ENCODE measurements at places on chromosomes 16 and 17.

DNA sequence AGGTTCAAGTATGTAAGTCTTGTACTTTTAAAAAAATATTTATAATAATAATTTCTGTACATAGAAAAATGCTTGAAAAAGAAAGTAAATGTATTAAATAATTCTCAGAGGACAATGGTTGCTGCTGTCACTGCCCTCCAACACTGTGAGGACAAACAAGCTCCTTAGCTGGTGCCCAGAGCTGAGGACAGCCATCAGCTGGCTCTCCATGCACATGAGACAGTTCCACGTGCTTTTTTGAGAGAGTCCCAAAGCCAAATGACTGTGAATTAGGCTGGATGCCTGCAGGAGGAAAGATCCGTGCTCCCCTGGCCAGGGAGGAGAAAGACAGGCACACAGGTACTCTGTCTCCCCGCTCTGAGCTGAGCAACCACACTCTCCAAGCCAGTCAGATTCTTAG, 115.5 kb upstream of the IRX5 start:
- no peak for DNase-seq

GRCh38 chr16:610513-611381, 20.0 kb upstream of the WFIKKN1 start:
- peak; percentile 58 for DNase-seq

DNA sequence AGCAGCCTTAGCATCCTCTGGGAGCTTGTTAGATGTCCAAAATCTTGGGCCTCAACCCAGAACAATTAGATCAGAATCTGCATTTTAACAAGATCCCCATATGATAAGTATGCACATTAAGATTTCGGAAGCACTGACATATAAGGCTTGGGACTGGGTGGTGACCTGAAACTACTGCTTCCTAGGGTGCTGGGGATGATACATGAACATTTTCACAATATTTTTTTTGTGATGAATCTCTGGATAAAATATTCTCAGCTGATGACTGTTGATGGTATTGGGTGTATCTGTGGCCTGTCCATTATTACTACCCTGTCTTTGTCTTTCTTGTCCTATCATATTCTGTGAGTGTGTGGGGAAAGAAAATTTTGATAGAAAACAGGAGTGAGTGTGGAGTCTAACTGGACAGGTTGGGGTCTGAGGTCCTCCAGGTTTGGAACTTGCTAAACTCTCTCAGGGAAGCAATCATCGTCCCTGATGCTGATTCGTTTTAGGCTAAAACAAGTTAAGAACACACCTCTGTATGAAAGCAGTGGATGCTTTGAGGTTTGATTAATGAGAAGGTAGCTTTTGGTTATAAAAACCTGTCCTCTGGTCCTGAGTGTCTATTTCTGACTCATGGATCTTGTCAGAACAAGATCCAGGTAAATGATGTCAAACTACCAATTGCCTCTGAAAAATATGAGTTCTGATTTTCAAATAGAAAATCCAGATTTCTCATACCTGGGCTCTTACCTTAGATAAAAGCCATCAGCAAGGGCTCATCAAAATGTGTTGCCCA, 23.2 kb downstream of the KRT23 start:
- no peak for DNase-seq

DNA sequence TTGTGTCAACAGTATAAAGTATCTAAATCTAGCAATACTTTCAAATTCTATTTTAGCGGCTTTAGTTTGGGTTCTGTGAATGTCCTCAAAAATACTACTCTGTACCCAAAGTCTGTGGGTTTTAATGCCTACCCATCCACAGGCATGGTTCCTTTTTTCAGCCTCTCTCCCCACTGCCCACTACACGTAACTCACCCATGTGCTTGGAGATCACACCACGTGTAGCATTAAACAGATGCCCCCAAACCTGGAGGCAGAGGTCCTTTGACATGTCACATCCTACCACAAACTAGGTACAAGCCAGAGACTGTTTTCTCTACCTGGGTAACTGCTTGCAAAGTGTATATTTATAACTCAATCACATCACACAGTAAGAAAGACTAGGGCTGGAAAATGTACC, 5.4 kb downstream of the DYNC1LI2 start:
- no peak for DNase-seq

DNA sequence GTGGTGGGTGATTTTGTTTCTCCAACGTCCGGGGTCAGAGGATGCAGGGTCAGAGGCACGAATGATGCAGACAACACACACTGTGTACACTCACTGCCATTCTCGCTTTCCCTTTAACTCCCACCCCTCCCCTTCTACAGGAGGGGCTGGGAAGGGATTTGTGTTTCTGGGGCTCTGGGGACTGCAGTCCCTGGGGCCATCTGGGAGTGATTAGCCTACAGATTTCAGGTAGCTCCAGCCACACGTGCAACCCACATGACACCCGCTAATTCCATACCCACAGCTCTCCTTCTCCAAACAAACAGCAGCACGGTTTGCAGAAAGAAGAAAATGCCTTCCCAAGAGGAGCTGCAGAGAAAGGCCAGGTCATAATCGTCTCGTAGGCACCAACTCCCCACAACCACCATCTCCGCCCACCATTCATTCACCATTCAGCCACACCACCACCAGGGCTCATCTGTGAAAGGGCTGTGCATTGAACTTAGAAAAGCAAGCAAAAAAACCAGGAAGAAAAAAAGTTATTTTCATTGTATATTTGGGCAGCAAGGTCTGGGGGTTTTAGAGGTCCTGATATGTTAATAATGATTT, 9.4 kb upstream of the SOX9 start:
- DNase-seq = no peak

DNA sequence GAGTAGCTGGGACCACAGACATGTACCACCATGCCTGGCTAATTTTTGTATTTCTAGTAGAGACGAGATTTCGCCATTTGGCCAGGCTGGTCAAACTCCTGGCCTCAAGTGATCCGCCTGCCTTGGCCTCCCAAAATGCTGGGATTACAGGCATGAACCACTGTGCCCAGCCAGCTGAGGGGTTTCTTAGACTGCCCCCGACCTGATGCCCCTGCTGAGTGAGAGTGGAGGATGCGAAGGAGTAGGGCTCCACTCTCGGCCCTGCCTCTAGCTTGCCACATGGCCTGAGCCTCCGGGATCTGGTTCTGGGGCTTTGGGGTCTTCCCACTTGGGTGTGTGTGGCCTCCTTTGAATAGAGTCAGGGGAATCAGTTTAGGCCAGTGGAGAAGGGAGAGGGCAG, 11.0 kb downstream of the GPR179 start:
- DNase-seq = no peak

- DNase-seq = no peak
Observed at GRCh38 chr17:58779446-58779845, 23.8 kb downstream of the PPM1E start.

- no peak for DNase-seq
Observed at GRCh38 chr17:38724337-38724988, 5.7 kb upstream of the CISD3 start.

DNA sequence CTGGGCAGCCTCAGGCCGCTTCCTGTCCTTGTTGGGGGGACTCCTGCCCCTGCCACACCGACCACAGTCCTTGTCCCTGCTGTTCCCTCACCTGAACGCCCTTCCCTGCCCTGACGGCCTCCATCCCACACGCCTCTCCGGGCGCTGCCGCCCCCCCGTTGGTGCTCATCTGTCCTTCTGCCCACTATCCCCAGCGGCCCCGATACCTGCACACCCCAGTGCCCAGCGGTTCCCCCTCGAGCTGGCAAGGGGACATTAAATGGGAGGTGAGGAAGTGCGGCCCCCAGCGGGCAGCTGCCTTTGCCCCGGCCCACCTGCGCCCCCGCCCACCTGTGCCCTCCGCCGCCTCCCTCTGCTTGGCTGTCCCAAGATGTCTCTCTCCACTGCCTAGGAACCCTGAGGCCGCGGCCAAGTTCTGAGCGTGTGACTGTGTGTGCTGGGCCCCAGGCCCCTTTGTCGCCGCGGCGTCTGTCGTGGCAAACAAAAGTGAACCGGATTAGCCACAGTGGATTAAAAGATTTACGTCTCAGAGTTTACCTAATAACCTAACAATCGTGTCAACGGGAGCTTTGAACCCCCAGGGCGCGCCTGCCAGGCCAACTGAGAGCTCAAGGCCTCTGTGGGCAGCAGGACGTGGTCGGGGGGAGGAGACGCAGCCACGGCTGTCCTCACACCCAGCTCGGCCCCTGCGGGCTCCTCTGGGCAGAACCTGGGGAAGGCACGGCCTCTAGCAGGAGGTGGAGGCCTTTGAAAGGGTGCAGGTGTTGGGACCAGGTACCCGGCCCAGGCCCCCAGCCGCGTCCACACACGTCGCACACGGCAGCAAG, 7.6 kb upstream of the AXIN1 start:
- no peak for DNase-seq

DNA sequence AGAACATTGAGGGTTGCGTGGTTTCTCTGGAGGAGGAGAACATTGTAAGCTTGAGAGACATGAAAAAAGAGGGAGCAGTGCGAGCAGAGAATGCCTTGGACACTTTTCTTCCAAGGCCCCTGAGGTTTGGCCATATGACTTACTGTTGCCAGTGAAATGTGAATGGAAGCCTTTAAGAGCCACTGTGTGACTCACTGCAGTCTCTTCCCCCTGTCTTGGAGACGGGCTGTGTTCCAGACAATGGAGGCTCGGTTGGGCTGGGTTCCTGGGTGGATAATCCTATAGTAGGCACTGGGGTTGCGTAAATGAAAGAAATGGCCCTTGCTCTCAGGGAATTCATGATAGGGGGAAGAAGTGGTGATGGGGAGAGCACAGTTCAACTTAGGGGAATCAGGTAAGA, 75.5 kb downstream of the SHISA9 start:
- no peak for DNase-seq

DNA sequence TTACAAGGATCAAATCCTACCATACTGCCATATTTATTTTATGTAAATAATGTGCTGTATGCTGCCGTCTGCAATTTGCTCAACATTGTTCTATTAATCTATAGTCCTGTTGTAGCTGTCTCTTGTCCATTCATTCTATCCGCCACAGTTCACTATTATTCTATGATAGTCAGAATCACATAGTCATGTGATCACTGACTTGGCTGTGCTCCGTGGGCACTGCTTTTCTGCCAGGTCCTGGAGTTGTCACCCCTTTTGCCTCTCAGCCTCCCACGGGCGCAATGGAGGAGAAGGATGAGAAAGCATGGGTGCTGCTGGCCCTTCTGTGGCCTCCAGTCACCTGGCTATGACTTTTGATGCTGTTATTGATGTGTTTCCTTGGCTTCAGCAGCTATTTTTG, 37.3 kb upstream of the ANKFY1 start:
- DNase-seq = no peak

DNA sequence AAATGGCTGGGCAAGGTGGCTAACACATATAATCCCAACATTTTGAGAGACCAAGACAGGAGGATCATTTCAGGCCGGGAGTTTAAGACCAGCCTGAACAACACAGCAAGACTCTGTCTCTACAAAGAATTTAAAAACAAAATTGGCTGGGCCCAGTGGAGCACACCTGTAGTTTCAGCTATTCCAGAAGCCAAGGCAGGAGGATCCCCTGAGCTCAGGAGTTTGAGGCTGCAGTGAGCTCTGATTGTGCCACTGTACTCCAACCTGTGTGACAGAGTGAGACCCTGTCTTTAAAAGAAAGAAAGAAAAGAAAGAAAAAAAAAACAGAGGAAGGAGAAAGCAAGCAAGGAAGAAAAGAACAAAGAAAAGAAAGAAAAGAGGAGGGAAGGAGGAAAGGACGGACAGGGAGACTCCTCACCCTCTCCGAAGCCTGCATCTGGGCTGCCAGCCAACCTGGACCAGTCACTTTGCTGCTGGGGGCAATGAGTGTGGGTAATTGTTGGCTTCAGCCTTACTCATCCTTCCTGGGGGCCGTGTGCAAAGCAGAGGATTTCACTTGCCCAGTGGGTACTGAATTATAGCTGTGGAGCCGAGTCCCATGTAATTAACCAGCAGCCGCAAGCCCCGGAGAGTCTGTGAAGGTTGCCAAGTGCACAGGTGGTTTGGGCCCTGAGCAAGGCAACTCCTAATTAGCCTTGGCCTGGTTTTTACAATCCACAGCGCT, 6.7 kb upstream of the MT4 start:
- DNase-seq = no peak

GRCh38 chr17:9002606-9003354, 18.5 kb upstream of the NTN1 start:
- DNase-seq = peak; percentile 29

DNA sequence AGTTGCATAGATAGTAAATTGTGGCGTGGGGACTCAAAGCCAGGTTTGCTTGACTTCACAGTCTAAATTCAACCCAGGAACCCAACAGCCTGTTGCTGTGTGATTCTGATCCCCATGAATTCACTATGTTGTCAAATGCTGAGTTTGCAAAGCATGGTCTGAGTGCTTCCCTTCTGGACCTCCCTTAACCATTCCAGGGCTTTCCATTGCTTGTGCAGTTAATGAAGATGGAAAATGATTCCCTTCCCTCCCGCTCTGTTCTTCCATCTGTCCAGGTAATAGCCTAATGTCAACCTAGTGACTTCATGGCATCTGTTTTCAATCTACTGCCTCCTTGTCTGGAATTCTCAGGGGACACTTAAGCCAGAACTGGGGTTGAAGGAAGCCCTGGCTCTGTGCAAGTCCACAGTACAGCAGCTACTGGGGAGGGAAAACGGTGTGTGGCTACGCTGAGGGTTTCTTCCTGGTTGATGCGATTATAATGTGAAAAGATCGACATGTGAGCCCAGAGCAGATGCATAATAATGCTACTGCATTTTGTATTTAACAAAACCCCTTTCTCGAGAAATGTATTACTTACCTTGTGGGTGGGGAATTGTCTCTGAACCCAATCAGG, 206.7 kb downstream of the CDH13 start:
- no peak for DNase-seq

DNA sequence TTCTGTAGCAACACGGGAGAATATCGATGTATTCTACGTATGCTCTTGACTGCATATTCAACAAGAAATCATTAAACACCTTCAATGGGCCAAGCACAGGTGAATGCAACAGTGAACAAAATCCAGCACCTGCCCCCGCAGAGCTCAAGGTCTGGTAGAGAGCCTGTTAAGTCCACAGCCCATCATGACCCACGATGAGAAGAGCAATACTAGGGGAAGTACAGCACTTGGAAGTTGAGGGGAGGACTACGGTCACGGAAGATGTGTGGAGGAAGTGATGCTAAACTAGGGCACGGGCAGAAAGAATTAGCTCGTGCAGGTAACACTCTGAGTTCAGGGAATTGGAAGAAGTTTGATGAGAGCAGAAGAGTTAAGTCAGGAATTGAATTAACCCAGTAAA, 253.6 kb downstream of the HAPSTR1 start:
- DNase-seq = no peak

- no peak for DNase-seq
Observed at GRCh38 chr17:68674029-68674925, 73.1 kb upstream of the FAM20A start.

GRCh38 chr17:66373944-66374817, 71.8 kb downstream of the PRKCA start:
- peak; percentile 49 for DNase-seq

- no peak for DNase-seq
Observed at GRCh38 chr17:64413513-64413912, 22.9 kb upstream of the PECAM1 start.

- no peak for DNase-seq
Observed at GRCh38 chr17:73748508-73748907, 104.3 kb upstream of the SDK2 start.
